ENCODE measurements at places on chromosomes 11 and 22.

DNA sequence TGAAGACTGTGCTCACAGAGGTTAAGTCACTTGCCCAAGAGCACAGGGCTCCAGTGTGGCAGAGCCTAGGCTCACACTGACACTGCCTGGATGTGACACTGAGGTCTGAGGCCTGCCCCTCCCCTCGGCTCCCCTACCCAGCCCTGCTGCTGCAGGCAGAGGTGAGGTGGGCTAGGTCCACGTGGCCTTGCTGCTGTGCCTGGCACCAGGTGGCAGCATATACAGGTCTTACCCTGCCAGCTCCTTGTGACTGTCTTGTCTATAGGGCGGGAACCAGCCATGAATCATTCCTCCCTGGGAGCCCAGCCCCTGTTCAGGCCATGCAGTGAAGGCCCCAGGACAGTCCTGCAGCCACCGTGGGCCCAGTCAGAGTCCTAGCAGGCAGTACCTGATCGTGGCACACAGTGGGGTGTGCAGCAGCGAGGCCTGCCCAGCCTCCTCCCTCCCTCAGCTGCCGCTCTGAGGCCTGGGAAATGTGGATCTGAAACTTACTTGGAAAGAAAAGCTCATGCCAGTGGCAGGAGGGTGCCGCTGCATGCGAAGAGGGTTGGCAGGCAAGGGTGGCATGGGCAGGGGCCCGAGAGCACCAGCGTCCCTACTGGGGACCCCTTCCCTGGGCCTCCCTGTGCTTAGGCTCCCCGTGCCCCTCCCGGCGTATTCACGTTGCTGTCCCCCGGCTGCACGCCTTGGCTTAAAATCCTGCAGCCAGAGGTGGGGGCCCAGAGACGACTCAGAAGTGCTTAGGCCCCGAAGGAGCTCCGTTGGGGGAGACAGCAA, 1.2 kb upstream of the CERK start:
- no peaks in the 10 kb centered on the region for H3K27me3 ChIP-seq
- peaks cover 46% of the 10 kb centered on the region for H3K36me3 ChIP-seq
- DNase-seq, result peak; percentile 65
- peak overlapping the region; percentile 88 for H3K27ac ChIP-seq
- H3K4me3 ChIP-seq, result peak overlapping the region; percentile 84
- peaks cover 39% of the 10 kb centered on the region for H3K4me1 ChIP-seq

DNA sequence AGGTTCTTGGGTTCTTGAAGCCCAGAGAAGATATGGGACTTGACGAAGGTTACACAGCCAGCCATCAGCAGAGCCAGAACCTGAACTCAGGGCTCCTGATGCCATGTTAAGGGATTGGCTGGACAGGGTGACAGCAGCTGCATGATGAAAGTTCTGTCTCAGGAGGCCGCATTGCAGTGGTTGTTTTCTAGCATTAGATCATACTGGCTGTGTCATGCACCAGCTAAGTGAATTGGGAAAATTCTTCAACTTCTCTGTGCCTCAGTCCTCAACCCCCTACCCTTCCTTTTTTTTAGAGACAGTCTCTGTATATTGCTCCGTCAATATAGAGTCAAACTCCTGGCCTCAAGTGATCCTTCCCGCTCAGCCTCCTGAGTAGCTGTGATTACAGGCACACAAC, 5.4 kb upstream of the LTBP3 start:
- no peak for DNase-seq
- peak overlapping the region; percentile 75 for H3K27ac ChIP-seq
- H3K4me1 ChIP-seq, result peaks cover 44% of the 10 kb centered on the region
- no peaks in the 10 kb centered on the region for H3K27me3 ChIP-seq

GRCh38 chr11:94629741-94630140, 62.6 kb downstream of the PIWIL4 start:
- DNase-seq, result no peak
- H3K27me3 ChIP-seq, result peaks cover 27% of the 10 kb centered on the region
- H3K36me3 ChIP-seq, result no peaks in the 10 kb centered on the region
- H3K4me3 ChIP-seq, result no peak overlapping the region
- H3K4me1 ChIP-seq, result no peaks in the 10 kb centered on the region
- no peak overlapping the region for H3K27ac ChIP-seq

DNA sequence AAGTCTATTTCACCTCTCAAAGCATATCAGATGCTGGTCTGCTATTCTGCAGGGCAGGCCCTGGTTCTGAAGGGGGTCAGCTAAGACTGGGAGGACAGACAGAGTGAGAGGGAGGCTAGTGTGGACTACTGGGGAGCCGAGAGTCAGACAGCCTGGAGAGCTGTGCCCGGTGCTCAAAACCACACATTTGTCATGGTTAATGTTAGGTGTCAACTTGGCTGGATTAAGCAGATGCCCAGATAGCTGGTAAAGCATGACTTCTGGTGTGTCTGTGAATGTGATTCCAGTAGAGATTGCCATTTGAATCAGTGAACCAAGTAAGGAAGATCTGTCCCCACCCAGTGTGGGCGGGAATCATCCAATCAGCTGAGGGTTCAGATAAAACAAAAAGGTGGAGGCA, 102.6 kb downstream of the SNX19 start:
- DNase-seq, result no peak
- no peak overlapping the region for H3K27ac ChIP-seq

GRCh38 chr11:7573193-7573557, 59.4 kb downstream of the PPFIBP2 start:
- no peak overlapping the region for H3K4me3 ChIP-seq
- DNase-seq, result no peak
- no peaks in the 10 kb centered on the region for H3K36me3 ChIP-seq
- H3K27ac ChIP-seq, result no peak overlapping the region

- no peak for DNase-seq
- no peaks in the 10 kb centered on the region for H3K4me1 ChIP-seq
- H3K27me3 ChIP-seq, result peaks cover 14% of the 10 kb centered on the region
- no peaks in the 10 kb centered on the region for H3K36me3 ChIP-seq
Measured at GRCh38 chr11:9039198-9039597, 35.4 kb upstream of the NRIP3 start.
